ENCODE measurements at places on chromosomes 7 and 10.

- no peak for DNase-seq
Measured at GRCh38 chr7:106736508-106737201, 75.7 kb upstream of the CCDC71L start.

GRCh38 chr10:127013211-127013656, 108.0 kb downstream of the DOCK1 start:
- DNase-seq = no peak

GRCh38 chr7:70886547-70886946, 245.4 kb upstream of the GALNT17 start:
- DNase-seq = no peak

DNA sequence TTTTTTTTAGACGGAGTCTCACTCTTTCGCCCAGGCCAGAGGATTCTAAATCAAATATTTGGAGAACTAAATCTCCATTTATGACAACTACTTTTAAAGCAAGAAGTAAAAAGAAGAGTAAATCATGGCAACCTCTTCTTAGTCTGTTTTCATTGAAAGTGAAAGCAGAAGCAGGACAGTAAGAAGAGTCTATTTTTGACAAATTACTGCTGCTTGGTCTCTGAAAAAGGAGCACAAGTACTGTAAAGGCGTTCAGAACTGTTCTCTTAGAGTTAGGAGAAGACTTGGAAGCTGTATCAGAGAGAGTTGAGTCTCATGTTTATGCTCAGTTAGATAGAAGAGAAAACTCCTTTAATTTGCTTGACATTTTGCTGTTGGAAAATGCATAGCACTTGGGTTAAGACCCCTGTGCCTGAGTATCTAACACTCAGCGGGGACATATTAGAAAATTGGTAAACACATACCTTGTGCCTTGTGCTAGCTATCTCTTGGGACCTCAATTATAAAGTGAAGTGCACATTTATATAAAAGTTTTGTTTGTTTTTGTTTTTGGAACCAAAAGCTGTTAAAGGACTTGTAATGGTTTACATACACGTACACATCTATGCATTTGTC, 433.0 kb downstream of the ANKRD7 start:
- no peak for DNase-seq

- DNase-seq = no peak
Measured at GRCh38 chr10:69327463-69328379, 49.4 kb downstream of the HK1 start.

DNA sequence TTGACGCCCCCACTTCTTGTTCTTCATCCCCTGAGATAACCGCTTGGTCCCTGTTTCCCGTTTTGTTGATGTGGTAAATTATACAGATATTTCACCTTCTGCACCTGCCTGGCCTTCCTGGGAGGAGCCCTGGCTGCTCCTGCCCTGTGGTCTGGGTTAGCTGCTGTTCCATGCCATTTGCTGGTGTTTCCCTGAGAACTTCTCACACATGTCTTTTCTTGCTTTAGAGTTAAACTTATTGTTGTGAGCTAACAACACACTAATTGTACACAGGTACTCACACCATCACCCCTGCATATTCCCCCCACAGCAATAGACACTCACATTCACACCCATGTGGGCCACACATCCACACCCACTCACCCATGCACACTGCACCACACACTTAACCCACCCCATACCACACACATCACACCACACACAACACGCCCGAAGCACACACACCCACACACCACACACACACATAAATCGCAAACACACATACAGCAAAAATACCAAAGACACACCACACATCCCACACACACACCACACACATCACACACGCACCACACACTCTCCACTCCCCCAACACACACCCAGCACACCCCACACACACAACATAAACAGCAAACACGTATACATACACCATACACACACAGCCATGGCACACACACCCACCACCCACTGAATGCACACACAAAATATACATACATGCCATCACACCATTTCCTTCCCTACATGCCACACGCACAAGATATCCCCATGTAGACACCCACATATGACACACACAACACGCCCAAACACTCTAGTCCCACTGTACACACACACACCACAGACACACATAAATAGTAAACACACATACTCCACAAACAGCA, 19.4 kb upstream of the ANTXRL start:
- no peak for DNase-seq

- no peak for DNase-seq
Measured at GRCh38 chr10:26555719-26556368, 117.7 kb downstream of the APBB1IP start.

DNA sequence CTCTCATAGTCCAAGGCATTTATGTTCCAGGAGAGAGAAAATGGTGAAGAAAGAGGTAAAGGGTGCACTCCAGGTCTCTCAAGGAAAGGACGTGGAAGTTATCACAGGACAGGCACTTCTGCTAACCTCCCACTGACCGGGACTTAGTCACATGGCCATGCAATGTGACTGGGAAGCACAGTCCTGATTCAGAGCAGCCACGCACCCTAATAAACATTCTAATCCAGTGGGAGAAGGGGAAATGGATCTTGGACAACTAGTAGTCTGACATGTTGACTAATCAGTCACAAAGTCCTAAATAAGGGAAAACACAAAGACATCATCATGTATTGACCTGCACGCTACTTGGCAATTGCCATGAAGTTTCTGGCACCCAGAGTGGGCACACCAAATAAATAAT, 417.5 kb upstream of the ZMIZ1 start:
- no peak for DNase-seq

- DNase-seq = no peak
Measured at GRCh38 chr7:97845622-97846203, 26.5 kb downstream of the ASNS start.

DNA sequence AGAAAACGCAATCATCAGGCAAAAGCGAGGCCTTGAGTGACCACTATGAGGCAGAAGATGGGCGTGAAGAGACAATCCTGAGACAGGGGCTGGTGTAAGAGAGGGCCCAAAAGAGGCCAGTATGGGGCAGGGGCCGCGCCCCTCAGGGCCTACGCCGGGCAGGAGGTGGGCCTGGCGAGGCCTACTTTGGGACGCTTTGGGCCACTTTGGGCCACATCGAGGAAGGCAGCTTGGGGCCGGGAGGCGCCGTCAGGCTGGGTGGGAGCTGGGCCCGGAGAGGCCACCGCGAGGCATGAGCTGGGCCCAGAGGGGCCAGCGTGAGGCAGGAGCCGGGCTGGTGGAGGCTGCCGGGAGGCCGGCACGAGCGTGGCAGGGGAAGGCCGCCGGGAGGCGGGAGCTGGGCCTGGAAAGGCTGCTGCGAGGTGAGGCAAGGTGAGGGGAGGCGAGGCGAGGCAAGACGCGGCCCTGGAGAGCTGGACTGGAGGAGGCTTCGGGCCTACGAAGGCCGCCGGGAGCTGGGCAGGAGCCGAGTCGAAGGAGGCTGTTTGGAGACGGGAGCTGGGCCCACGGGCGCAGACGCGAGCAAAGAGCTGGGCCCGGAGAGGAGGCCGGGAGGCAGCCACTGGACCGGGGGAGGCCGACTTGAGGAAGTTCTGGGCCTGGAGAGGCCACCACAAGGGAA, 171.3 kb downstream of the TPST1 start:
- DNase-seq = no peak

DNA sequence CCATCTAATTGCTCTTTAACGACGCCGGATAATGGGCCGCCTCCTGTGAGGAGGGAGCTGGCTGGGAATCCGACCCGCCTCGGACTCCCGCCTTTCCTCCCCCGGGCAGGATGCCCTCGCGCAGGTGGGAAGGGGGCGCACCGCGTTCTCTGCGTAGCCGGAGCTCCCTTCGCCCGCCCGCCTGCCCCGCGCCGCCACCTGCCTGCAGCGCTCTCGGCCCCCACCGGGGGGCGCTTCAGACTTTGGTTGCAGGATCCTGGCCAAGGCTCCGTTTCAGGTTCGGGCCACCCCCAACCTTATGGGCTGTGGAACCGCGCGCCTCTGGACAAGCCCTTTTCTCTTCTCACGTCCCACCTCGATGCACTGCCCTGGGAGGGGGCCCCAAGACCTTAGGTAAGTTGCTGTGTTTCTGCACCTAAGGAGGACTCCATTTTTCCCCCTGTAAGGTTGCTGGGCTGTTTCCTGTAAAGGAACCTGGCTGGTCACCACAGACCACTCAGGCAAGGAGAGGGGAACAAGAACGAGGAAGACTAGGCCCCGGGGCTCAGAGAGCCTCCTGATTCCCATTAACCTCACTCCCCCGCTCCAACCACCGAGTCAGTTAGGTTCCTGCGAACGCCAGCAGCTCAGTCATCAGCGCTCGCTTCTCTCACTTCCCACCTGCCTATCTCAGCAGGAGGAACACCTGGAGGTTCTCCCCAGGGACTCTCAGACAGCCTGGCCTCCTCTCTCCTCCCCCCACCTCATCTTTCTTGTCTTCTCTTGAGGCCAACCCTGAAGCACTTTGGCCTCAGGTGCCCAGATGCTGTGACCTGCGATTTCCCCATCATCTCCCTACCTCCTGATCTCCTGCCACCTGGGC, 11.3 kb upstream of the KAZALD1 start:
- DNase-seq = no peak

Data from esophagus squamous epithelium (tissue), 5 donors.